Stromal cell of bone marrow (primary cell): ENCODE measurements at places on chromosomes 4 and X.
A peak's percentile ranks its signal among the peaks of the same experiment; 100 is the strongest.

DNA sequence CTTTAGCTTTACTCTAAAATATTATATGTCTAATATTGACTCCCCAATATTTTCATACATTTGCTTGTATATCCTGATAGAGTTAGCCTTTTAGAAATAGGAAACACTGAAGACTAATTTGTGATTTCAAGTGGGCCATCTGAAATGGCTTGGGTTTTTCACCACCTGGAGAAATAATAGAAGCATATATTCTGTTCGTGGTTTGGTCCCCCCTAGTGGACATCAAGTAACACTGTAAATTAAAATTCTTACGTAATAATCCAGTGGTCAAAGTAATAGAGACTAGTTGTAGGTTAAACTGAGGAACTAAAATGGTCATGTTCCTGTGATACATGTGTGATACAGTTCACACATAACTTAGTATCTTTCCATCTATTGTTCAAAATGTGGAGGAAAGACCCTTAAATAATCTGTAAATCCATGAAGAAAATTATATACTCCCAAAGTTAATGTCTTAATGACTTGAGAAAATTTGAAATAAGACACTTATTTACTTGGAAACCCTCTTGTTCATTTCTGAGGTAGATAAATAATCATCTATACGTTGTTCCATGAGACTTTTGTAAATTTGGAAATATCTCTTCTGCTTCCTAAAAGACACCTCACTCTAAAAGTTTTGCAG, 79.8 kb upstream of the SMARCAD1 start:
- peak; percentile 4 for DNase-seq

GRCh38 chrX:13189380-13189779, 130.5 kb downstream of the ATXN3L start:
- no peak for DNase-seq

GRCh38 chrX:118989886-118990285, 15.5 kb downstream of the LONRF3 start:
- DNase-seq: no peak

GRCh38 chrX:115360220-115360781, 70.8 kb downstream of the LUZP4 start:
- peak; percentile 69 for DNase-seq

GRCh38 chr4:11428231-11428898, at the start of gene HS3ST1:
HS3ST1 (minus strand) TSS chr4:11428894; CDS start chr4:11400005, 28,889 bp downstream.
- no peak for DNase-seq

- DNase-seq: no peak
These were observed 8.3 kb downstream of the HCCS start for GRCh38 chrX:11119313-11119943.

DNA sequence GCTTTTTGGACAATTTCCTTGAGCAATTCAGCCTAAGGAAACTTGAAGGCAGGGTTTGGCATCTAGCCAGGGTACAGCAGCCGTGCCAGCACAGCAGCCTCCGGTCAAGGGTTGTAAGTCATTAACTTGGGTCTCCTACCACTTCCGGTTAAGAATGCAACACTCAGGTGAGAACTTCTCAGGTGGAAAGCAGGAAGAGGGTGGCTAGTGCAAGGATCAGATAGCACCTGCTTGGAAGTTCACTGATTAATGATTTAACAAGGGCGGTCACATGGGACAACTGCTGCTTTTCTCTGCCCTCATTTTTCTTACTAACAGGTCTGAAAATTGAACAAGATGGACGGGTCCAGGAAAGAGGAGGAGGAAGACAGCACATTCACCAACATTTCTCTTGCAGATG, 30.1 kb upstream of the SCOC start:
- DNase-seq: no peak

DNA sequence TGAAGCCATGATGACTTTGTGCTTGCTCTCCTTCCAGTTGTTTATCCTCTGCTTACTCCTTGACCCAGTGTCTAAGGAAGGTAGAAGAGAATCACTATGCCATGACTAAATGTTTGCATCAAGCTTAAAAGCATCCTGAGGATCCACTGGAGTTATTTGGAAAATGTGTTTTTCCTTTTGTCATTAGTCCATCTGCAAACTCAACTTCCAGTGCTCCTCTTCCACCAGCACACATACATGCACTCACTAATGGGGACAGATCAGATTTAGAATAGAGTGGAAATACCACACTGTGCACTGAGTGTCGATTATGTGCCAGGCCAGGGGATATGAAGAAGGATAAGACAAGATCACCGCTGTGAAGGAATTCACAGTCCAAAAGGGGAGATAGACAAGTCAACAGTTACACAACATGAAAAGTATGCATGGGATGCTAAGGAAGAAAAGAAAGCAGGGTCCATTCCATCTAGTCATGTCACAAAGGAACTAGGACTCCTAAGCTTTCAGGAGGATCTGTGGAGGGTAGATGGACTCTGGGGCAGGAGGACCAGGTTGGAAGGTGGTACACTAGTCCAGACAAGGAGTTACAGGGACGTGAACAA, 1.9 kb downstream of the OCIAD2 start:
- no peak for DNase-seq

GRCh38 chr4:46554760-46555465, 165.0 kb upstream of the GABRA2 start:
- no peak for DNase-seq

DNA sequence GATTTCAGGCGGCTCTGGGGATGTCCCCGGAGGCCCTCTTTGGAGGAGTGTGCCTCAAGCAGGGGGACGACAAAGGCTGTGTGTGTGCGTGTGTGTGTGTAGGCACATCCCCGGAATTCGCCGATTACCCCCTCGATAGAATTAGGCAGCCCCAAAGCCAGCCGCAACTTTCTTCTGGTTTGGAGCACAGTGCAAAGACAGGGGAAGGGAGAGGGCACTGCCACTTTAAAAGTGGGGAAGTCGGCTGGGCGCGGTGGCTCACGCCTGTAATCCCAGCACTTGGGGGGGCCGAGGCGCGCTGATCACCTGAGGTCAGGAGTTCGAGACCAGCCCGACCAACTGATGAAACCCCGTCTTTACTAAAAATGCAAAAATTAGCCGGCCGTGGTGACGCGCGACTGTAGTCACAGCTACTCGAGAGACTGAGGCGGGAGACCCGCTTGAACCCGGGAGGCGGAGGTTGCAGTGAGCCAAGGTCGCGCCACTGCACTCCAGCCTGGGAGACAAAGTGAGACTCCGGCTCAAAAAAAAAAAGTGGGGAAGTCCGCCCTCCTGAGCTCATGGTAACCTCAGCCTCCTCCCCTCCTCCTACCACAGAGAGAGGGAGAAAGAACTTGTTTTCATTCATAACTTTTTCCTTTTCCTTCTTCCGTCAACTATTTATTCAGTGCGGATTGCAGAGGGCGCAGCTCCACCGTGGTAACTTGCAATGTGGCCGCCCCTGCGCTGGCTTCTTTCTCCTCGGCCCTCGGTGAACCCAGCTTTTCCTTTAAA, 2.4 kb downstream of the SPRY1 start:
- DNase-seq: peak; percentile 62

DNA sequence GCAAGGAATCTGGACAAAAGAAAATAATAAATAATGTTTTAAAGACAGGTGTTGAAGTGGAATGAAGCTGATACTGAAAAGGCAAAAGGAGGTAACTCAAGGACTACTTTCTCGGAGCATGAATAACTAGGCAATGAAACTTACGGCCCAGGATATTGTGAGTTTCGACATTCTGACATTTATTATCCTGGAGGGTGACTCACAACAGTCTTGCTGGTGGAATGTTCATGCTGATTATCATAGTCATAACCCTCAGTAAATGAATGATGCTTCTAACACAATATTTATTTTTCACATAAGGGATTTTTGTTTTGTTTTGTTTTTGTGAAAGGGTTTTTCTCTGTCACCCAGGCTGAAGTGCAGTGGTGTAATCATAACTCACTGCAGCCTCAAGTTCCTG, 147.0 kb upstream of the HPGD start:
- peak; percentile 77 for DNase-seq

- DNase-seq: peak; percentile 25
These were observed 90.1 kb downstream of the ANAPC4 start for GRCh38 chr4:25466966-25467697.

- no peak for DNase-seq
These were observed at the start of gene CRMP1 for GRCh38 chr4:5893004-5893580. CRMP1 (minus strand) TSS chr4:5893086; CDS start chr4:5892969, 117 bp downstream.

DNA sequence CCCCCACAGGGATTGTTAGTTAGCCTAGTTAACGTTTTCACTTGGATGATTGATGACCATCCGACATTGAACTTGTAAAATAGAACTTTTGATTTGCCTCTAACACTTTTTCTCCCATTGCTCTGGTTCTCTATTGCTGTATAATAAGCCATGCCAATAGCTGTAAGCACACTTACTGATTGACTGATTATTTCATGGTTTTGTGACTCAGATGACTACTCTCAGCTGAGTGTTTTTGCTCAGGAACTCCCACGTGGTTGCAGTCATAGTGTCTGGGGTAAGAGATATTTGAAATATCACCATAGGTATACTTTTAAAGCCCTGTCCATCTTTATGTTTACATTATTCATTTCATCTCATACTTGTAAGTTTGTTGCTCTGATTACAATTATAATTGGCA, 1285.5 kb downstream of the STIM2 start:
- DNase-seq: no peak

GRCh38 chr4:78616046-78616498, 64.5 kb downstream of the ANXA3 start:
- DNase-seq: no peak

GRCh38 chr4:58209551-58209950, 1099.4 kb upstream of the IGFBP7 start:
- DNase-seq: no peak

GRCh38 chr4:20724915-20725314, 24.7 kb downstream of the PACRGL start:
- no peak for DNase-seq

DNA sequence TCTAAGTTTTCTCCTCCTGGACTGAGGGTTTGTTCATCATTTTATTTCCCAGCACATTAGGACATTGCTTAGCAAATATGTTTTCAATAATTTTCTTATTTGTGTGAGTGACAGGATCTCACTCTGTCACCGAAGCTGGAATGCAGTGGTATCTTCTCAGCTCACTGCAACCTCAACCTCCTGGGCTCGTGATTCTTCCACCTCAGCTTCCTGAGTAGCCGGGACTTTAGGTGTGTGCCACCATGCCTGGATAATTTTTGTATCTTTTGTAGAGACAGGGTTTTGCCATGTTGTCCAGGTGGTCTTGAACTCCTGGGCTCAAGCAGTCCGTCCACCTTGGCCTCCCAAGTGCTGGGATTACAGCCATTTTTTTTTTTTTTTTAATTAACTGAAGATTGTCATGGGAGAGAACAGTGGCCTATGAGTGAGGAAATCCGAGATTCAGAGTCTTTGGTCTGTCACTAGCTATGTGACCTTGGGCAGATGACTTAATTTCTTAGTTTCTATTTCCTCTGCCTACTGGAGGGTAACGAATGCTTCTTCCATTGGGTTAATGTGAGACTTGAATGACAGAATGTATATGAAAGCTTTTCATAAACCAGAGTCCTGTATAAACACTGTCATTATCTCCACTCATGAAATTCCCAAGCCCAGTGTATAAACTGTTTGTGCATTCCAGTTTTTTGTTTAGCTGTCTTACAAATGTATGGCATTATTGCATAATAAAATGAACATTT, 23.9 kb downstream of the MOB1B start:
- DNase-seq: no peak

DNA sequence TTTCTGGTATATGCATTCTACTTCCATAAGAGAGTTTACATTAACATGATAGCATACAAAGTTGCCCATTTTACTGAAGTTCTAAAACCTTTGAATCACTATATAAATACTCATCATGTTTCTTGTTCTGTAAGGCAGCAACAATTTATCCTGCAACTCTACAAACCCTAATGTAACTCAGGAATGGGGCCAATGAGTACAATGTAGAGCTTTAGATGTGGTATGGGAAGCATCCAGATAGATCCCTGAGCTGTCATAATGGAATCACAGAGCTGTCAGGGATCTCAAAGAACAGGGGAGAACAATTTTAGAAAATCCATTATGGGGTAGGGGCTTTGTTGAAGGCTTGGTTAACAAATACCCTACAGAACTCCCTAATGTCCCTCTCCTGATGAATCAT, 88.5 kb downstream of the DCUN1D4 start:
- DNase-seq: peak; percentile 77

DNA sequence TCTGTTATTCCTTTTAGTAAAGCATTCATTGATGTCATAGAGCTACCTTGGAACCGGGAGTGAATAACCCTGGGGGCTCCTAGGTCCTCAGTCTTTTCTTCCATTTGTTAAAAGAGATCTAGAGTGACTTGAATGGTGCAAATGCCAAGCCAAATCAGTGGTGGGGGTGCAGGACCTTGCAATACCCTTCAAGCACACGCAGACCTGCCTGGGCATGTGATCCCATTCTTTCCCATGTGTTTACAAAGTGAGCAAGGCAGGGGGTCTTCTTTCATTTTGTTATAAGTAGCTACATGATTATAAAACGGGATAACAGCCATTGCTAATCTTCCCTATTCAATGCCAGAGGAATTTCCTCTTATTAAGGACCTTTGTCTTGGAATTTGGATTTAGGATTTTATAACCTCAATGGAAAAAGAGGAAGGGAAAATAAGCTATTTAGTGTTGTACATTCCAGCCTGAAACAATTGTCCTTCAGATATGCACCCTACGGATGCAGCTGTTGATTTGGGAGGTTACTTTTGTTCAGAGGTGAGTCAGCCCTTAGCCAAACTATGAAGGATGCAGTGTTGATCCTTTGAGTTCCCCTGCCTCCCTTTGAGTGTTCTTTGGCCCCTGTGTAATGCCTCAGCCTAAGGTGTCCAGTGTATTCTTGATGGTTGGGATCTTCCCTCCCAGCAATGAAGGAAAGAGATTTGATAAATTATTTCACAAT, 623.8 kb upstream of the HTR2C start:
- no peak for DNase-seq

DNA sequence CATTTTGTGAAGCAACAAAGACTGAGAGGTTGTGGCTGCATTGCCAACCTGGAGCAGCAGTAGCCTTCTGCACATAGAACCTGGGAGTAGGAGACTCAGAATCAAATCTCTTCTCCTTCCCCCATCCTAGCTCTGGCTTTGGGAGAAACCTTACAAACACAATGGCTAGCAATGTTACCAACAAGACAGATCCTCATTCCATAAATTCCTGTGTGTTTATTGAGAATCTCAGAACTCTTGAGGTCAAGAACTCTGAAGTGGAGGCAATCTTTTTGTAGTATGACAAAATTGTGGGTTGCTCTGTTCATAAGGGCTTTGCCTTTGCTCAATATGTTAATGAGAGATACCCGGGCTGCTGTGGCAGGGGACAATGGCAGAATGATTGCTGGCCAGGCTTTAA, 406.7 kb upstream of the SPANXN1 start:
- no peak for DNase-seq

DNA sequence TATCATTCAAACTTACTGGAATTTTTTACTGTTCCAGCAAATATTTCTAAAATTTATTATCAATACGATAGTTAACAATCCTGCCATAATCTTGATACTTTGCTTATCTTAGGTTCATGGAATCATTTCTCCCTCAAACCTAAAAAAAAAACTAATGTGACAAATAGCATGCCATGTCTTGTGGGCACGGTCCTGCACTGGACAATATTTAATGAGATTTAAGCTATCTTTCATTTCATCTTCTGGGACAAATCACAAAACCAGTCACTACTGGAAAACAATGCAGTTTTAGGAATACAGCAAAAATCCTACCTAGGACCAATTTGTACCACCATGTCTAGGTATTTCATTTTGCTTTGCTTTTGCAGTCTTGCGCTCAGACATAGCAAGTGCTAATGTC, 93.7 kb downstream of the FRYL start:
- no peak for DNase-seq

- DNase-seq: no peak
These were observed 31.2 kb downstream of the PRIMPOL start for GRCh38 chr4:184680698-184681097.

- DNase-seq: no peak
These were observed 69.1 kb upstream of the PLAC1 start for GRCh38 chrX:134727363-134727762.
